ENCODE measurements at places on chromosomes 7 and 10.

GRCh38 chr7:129295015-129295423, 70.2 kb downstream of the AHCYL2 start:
- DNase-seq, result no peak

DNA sequence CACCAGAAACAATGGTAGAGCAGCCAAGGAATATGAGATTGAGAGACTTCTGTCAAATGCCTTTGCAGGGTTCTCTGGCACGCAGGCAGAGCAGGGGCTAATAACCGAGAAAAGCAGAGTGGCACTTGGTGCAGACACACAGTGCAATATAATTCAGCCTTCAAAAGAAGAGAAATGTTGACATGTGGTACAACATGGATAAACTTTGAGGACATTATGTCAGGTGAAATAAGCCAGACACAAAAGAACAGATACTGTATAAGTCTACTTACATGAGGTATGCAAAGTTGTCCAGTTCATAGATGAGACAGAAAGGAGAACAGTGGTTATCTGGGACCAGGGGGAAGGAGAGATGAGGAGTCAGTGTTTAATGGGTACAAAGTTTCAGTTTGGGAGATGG, 41.8 kb downstream of the ITIH5 start:
- DNase-seq, result no peak

- no peak for DNase-seq
Measured at GRCh38 chr10:120657371-120657770, 193.8 kb upstream of the WDR11 start.

GRCh38 chr7:148708026-148708885, 9.6 kb downstream of the CUL1 start:
- no peak for DNase-seq

DNA sequence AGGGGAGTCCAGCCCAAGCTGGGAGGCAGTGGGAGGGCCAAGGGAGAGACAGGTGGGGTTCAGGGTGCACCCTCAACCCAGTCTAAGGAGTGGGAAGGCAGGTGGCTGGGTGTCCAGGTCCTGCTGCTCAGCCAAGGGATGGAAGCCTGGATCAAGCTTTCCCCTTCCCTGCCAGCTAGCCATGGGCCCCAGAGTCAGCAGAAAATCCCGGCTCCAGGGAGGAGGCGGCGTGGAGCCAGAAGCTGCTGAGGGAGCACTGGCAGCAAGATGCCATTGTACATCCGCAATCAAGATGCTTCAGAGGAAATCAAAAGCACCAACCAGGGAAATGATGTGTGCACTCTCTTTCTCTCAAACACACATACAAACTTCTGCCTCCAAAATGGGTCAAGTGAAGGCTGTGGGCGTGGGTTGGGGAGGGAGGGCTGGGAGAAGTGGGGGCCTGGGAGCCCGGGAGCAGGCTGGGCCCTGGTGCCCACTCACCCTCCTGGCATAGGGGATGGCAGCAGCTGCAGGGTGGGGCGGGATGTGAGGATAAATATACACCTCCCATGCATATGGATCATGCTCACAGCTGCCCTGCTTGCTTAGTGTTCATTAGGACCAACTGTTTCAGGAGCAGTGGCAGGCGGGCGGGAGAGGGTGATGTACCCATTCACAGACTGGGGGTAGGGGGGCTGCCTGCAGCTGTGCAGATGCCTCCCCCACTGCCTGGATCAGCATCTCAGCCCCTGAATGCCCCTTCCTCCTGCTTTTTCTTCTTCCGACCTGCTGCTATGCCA, 24.2 kb downstream of the TRIM8 start:
- DNase-seq, result no peak

- DNase-seq, result no peak
Measured at GRCh38 chr10:122279725-122280141, 8.6 kb downstream of the BTBD16 start.

DNA sequence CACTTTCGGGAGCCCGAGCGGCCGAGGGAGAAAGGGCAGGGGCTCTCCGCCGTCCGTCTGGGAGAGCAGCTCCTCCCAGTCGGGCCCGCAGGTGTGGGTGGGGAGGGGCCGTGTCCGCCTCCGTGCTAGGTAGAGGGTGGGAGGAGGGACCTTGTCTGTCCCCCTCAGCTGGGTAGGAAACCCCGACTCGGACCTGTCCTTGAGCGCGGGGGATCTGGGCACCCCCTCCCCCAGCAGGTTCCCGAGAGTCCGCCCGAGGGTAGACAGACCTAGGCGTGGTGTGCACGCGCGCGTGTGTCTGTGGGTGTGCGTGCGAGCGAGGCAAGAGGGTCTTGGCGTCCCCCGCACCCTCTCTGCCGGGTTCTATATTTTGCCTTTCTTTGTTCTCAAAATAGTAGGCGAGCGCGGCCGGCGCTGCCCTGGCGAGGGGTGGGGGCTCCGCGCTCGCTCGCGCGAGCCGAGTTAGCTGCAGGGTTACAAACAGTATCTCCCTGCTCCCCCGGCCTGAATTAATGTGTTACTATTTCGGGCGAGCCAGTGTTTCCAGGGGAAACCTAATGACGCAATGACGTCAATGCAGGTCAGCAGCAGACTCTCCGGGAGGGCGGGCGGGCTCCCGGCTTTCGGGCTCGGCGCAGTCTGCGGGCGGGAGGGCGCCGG, 73.9 kb upstream of the LEP start:
- no peak for DNase-seq

GRCh38 chr7:27106181-27106900, 3.9 kb upstream of the HOXA2 start:
- DNase-seq, result no peak

- no peak for DNase-seq
Measured at GRCh38 chr7:134798155-134798554, 18.7 kb downstream of the CALD1 start.

DNA sequence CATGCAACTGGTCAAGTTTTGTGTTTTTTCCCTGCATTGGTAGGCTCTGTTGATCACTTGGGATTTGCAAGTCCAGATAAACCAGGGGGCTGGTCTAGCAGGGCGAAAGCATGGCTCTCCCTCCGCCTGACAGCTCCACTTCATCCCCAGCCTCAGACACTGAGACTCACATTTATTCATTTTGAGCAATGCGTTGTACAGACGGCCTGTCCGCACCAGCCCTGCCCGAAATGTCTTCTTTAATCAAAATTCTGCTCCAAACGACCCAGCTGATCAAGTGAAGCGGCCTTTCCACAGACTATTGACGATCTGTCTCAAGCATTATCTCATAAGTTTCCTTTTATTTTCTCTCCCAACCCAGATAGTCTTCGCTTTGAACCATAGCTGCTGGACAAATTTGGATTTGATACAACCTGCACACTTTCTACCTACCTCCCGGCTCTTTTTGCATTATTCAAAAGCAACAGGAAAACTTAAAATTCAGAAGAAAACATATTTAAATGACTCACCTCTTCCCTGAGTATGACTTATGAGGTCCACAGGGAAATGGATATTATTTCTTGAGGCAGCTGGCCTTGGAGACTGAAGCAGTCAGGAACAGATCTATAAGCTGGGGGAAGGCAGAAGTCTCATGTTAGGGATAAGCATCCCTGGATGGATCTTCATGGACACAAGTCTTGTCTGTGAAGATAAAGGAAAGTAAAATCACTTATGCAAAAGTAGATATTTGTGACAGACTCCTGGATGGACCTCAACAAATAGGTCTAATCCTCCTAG, 498.9 kb upstream of the MGMT start:
- DNase-seq, result no peak

DNA sequence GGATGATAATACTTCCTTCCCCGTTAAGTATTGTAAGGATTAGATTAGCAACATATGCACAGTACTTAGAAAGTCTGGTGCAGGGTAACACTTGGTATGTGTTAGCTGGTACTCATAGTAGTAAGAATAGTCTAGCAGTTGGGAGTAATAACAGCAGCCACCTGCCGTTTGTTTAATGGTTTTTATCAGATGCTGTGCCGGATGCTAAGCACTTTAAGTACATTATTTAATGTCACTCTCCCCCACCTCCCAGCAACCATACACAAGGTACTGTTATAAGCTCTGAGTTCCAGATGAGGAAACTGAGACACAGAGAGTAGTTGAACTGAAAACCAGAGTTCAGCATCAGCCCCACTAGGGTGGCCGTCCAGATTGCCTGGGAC, 60.1 kb downstream of the ZMIZ1 start:
- no peak for DNase-seq

DNA sequence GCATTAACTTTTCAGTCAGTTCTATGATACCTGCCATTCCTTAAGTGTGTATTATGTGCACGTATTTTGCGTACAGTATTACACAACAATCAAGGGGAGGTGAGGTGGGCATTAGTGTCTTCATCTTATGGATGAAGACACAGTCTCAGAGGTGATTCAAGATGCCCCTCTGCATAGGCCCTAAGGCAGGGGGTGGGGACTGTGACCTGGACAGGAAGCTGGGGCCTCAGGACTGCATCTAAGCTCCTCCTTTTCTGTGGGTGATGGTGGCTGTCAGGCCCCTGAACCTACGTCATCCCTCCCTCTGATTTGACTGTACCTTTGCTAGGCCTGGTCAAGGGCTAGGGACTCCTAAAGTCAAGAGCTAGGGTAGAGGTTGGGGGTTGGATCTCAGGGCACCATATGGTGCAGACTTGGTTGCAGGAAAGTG, 38.9 kb downstream of the HK1 start:
- DNase-seq, result peak; percentile 32

GRCh38 chr7:69129951-69130350, 468.3 kb upstream of the AUTS2 start:
- DNase-seq, result no peak

DNA sequence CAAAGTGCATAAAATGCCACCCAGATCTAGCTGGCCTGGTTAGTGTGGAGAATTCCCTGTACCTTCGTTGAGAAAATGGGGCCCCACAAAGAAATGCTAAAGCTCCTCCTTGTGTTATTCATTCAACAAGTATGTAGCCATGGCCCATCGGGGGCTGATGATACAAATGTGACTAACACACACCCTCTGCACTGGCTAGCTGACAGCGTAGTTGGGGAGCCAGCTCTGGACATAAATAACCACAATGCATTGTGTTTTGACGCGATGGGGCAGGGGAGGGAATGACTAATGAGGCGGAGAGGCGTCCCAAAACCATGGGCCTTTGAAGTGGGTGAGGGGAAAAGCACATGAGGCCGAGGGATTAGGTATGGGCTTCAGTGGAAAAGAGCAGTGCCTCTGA, 28.2 kb upstream of the ASL start:
- DNase-seq, result no peak

GRCh38 chr10:31774299-31774900, 154.2 kb downstream of the ARHGAP12 start:
- DNase-seq, result no peak

DNA sequence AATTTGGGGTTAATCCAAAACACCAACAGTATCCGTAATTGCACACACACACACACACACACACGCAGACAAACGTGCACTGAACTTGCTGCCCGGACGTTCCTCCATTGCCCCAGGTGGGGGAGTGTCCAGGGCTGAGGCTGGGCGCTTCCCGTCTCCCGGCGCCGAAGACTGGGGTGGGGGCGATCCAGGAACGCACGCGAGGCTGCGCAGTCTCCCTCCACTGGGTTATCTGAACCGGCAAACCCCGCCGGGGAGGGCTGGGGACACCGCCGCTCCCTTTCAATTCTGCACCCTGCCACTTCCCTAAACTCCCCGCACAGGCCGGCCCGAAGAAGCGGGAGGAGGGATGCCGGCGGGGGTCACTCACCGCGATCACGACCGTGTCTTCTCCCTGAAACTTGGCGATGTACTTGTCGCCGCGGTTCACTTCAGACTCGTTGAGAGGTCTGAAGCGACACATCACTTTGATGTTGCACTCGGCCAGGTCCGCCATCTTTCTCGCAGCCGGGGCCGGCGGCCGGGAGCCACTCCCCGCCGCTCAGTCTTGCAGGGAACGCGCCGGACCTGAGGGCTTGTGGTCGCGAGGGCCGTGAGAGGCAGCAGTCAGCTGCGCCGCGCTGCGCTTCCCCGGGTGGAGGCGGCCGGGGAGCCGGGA, 618 bp downstream of the KIF5B start:
- peak; percentile 27 for DNase-seq

- DNase-seq, result no peak
Measured at GRCh38 chr7:19121977-19122588, 4.6 kb upstream of the TWIST1 start.

- no peak for DNase-seq
Measured at GRCh38 chr10:43013065-43013464, 63.8 kb upstream of the RET start.

Measured in stimulated activated CD4-positive, alpha-beta T cell treated with anti-CD3 and anti-CD28 coated beads, TNF-alpha, amount 100 ng/mL, for 24 hours (primary cell).